ENCODE measurements at places on chromosomes 1 and 21. TPM values are rescaled to one million over a fixed set of nuclear protein-coding genes. Genes with fewer than 3 reads are reported as not detected.

DNA sequence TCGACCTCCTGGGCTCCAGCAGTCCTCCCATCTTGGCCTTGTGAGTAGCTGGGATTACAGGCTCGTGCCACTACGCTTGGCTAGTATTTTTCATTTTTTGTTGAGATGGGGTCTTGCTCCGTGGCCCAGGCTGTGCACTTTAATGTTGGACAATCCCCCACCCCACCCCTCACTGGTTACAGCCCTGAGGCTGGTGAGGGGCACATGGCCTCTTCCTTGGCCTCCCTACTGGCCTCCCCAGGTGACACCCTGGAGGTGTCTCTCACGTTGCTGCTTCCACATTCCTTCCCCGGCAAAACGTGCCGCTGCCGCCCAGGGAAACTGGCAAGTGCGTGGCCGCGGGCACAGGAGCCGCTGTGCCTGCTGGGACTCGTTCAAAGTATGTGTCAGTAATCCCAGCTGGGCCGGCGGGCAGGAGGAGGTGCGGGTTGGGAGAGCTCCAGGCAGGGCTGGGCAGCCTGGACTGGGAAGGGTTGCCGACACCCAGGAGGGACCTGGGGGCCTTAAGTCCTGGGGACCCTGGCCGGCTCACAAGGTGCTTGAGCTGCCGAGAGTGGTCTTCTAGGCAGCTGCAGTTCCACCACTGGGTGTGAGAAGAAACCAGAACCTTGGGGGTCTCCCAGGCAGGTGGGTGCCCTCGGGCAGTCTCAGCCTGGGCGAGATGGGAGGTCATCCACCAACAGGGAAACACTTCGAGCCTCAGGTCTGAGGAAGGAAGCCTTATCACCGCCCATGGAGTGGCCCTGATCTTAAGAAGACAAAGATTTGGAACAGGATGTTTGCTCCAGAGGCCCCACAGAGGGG, 6.5 kb downstream of the WNT3A start:
- no peak overlapping the region for H3K27ac ChIP-seq
- H3K27me3 ChIP-seq, result peaks cover 9% of the 10 kb centered on the region
- DNase-seq, result peak; percentile 8
- H3K4me3 ChIP-seq, result no peak overlapping the region
- H3K36me3 ChIP-seq, result no peaks in the 10 kb centered on the region
- no peaks in the 10 kb centered on the region for H3K4me1 ChIP-seq

DNA sequence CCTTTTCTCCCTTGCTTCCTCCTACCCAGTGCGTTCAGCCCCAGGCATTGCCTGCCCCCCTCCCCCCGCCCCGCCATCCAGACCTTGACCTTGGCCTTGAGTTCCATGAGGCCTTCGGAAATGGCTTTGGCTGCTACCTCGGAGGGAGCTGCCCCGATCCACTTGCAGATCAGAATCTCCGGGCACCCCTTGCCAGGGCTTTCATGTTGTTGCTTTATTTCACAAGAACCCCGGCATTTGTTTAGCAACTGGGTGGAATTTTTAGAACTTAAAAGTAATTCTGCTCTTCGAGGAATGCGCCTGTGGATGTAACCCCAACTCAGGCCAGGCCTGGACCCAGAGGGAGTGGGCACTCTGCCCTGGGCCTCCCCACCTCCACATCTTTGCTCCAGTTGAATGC, 154.1 kb upstream of the TMEM51 start:
- no peaks in the 10 kb centered on the region for H3K36me3 ChIP-seq
- no peak for DNase-seq
- H3K27me3 ChIP-seq, result no peaks in the 10 kb centered on the region
- H3K4me3 ChIP-seq, result no peak overlapping the region
- peak overlapping the region; percentile 76 for H3K27ac ChIP-seq

- H3K4me3 ChIP-seq, result no peak overlapping the region
- no peak for DNase-seq
- H3K27me3 ChIP-seq, result no peaks in the 10 kb centered on the region
- H3K27ac ChIP-seq, result no peak overlapping the region
Observed at GRCh38 chr1:220121791-220122530, 28.0 kb downstream of the IARS2 start.

GRCh38 chr1:45306319-45306718, 20.4 kb upstream of the HPDL start:
- no peak overlapping the region for H3K4me3 ChIP-seq
- peaks cover 9% of the 10 kb centered on the region for H3K4me1 ChIP-seq
- H3K36me3 ChIP-seq, result no peaks in the 10 kb centered on the region
- H3K27ac ChIP-seq, result no peak overlapping the region

DNA sequence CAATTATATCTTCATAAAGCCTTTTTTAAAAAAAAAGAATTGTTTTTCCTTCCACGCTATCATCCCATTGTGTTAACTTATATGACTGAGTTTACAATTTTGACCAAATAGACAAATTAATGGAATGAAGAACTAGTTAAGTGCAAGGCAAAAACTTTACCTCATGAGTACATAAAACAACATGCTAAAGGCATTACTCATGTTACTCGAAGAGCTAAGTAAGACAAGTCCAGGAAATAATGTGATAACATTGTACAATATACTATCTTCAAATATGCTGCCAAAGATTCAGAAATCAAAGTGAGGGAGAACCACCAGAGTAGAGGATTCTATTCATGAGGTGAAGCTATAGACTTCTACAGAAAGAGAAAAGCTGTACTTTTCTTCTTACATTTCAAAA, 24.2 kb upstream of the DYNLT5 start:
- H3K36me3 ChIP-seq, result no peaks in the 10 kb centered on the region
- no peak for DNase-seq
- no peaks in the 10 kb centered on the region for H3K27me3 ChIP-seq
- no peaks in the 10 kb centered on the region for H3K4me1 ChIP-seq
- no peak overlapping the region for H3K27ac ChIP-seq

GRCh38 chr1:46549697-46550681, 1.5 kb downstream of the KNCN start:
- no peaks in the 10 kb centered on the region for H3K4me1 ChIP-seq
- H3K36me3 ChIP-seq, result no peaks in the 10 kb centered on the region

DNA sequence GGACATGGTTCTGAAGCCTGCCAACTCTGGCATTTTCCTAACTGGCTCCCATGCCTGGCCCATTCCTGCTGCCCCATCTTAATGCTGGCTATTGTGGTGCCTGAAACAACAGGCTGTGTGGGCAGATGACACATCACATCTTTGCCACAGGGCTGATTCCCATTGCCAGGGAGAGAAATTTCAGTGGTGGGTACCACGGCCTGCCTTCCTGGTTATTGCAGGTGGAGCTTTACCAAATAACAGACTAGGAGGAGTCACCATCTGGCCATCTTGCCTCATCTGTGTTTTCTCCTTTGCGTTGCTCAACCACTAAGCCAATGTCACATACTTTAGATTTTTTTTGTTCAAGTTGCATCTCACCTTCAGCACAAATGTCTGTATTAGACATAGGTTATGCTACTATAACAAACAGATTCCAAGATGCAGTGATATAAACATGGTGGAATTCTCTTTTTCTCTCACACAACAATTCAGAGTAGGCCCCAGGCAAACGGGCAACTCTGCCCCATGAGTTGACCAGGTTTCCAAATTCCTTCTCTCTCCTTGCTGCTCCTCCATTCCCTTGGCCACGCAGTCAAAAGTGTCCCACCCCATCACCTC, 14.1 kb downstream of the CDA start:
- no peaks in the 10 kb centered on the region for H3K27me3 ChIP-seq
- H3K36me3 ChIP-seq, result no peaks in the 10 kb centered on the region
- no peaks in the 10 kb centered on the region for H3K4me1 ChIP-seq
- H3K4me3 ChIP-seq, result no peak overlapping the region

DNA sequence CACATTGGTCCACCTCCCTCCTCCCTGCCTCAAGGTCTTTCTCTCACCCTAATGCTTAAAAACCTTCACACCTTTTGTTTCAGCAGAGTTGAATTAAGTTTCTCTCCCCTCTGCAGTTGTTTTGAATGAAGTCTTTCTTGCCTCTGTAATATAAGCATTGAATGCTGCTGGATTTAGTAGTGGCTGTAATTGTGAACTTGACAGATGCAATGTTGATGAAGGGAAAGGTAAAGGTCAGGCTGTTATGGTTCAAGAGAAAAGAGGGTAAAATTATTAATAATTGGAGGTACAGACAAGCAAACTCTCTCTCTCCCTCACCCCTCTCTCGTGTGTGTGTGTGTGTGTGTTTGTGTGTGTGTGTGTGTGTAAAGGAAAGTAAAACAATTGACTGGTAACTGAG, 509.8 kb downstream of the AMY1C start:
- no peaks in the 10 kb centered on the region for H3K27me3 ChIP-seq
- H3K4me1 ChIP-seq, result no peaks in the 10 kb centered on the region
- DNase-seq, result no peak
- H3K4me3 ChIP-seq, result no peak overlapping the region

DNA sequence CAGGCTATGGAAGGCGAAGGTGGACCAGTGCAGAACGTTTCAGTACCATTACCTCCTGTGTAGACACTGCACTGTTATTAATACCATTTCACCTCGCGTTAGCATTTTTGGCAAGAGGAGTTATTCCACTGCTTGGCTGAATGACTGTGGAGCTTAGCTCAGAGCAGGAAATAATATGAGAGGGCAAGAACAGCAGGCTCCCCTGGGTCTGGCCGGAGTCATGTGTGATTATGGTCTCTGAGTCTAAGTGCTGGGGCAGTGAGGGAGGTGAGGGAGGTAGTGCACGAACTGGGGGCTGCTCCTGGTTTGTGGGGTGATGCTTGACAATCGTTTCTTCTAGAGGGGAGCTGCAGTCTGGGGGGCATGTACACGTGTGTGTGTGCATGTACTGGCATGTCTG, 82.9 kb downstream of the MDM4 start:
- no peak overlapping the region for H3K27ac ChIP-seq
- DNase-seq, result no peak
- no peak overlapping the region for H3K4me3 ChIP-seq
- H3K27me3 ChIP-seq, result no peaks in the 10 kb centered on the region
- H3K4me1 ChIP-seq, result no peaks in the 10 kb centered on the region

DNA sequence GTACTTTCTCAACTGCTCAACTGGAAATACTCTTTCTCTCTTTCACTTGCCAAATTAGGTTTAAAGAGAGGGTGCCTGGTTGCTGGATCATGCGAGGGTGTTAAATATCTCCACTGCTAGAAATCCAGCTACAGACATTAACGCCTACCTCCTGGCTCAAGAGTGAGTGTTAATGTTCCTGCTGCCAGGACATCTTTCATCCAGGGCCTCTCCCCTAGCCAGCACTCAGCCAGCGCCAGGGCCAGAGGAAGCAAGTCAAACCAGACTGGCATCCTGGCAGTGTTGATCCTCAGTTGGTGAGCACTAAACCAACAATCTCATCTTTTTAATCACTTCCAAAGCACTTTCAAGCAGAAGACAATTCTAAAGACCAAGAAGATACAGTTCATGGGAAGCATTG, 92.9 kb upstream of the BARHL2 start:
- no peaks in the 10 kb centered on the region for H3K27me3 ChIP-seq
- no peaks in the 10 kb centered on the region for H3K36me3 ChIP-seq
- no peak overlapping the region for H3K4me3 ChIP-seq
- no peak overlapping the region for H3K27ac ChIP-seq
- H3K4me1 ChIP-seq, result no peaks in the 10 kb centered on the region

DNA sequence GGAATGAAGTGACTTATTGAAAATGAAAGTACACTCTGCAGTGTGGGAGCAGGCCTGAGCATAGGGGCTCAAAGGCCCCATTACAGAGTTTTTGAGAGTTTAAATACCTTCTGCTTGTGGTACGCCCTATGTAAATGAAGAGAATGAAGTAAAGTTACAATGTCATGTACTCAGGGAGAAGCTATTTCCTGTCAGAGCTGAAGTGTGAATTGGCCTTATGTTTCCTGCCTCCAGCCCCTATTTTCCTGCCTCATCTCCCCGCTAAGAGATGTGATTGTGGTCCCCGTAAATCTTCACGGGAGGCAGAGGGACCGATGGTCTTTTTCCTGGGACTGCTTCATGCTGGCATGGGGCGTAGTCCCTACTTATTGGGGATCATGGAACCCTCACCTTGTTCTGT, 2.5 kb upstream of the ZNF683 start:
- no peaks in the 10 kb centered on the region for H3K4me1 ChIP-seq
- H3K27me3 ChIP-seq, result no peaks in the 10 kb centered on the region

DNA sequence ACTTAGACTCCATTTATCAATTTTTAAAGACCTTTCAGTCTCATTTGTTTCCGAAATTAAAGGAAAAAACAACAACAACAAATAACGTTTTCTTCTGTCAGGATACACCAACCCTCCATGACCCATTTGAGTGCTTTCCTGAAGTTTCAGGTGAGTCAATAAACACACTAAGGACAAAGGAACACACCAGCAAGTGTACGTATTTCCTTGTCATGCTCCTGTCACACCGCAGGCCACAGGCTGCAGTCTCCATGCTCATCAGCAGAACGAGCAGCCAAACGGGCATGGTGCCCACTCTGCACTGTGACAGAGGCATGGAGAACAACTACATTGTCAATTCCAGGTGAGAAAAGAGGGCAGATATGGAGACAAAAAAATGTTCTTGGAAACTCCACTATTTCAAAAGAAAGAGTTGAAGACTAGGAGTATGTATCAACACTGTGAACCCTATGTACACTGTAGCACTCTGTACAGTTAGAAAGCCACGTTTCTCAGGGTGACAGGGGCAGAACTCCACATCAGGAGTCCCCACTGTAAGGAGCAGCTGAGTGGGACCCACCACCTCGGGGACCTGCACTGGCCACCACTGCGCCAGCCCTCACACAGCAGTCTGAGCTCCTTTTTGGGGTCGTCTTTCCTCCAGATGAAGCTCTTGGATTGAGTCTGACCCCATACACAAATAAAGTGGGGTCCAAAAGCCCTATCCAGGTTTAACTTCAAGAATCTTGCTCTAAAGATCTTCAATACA, 2.6 kb downstream of the PTTG1IP start:
- H3K4me1 ChIP-seq, result peaks cover 62% of the 10 kb centered on the region
- H3K27ac ChIP-seq, result peak overlapping the region; percentile 89
- H3K36me3 ChIP-seq, result no peaks in the 10 kb centered on the region
- DNase-seq, result peak; percentile 86
- H3K4me3 ChIP-seq, result no peak overlapping the region

DNA sequence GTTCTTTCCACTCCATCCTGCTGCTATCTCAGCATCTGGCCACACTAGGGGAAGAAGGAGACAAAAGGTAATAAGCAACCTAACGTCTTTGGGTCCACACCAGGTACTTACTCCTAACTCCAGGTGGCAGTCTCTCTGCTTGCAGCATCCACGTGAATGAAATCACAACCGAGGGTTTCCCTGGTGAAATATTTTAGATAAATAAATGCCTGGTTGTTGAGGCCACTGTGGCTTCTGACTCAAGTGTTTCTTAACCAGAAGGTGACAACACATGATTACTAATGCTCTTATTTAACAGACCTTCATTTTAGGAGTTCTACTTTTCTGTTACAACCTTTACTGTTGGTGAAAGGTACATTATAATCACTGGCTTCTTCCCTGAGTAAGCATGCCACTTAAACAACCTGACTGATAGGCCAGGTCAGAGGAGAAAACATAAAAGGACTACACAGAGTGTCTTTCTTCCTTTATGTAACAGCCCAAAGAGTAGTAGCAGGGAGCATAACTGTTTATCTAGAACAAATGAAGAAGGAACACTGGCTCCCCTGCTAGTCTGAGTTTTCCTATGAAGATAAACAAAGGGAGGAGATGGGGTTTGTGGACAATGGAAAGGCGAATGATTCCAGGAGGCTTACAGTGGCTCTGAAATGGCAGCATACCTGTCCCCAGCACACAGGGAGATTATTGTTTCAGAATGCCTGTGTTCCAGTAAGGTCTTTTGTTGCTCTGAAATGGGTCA, 59.9 kb downstream of the SYT6 start:
- H3K27me3 ChIP-seq, result no peaks in the 10 kb centered on the region
- H3K27ac ChIP-seq, result no peak overlapping the region
- H3K4me3 ChIP-seq, result no peak overlapping the region
- no peaks in the 10 kb centered on the region for H3K36me3 ChIP-seq

Gene ZNF648
- not detected for total RNA-seq

Gene TPTE
- total RNA-seq, result not detected

Gene SHISA4
- total RNA-seq, result 68.9 TPM

Gene LRRC38
- total RNA-seq, result 3.2 TPM

Gene CR1L
- total RNA-seq, result not detected

Gene CACNA1S
- total RNA-seq, result not detected

Gene NR1I3
- total RNA-seq, result not detected

Gene TNFRSF18
- 0.39 TPM for total RNA-seq

Gene TAS1R3
- 0.72 TPM for total RNA-seq

Gene APOBEC4
- total RNA-seq, result not detected

Data from adrenal gland (tissue), 19 donors.